ENCODE measurements at places on chromosomes 3 and 15.

DNA sequence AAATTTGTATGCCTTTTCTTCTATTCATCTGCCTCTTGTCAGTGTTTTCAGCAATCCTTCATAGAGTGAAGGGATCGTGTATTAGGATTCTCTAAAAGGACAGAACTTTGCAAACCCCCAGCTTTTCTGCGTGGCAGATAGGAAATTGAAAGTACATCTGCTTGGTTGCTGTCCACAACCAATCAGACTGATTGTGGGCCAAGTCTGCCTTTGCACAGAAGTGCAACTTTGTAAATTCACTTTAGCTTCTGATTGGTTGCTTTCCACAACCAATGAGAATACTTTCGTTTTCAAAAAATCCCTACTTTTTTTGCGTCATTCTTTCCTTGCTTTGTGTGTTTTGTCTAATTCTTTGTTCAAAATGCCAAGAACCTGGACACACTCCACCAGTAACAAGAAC is 847.4 kb downstream of the FHIT start:
- H3K36me3 ChIP-seq, result no peaks in the 10 kb centered on the region
- no peaks in the 10 kb centered on the region for H3K27me3 ChIP-seq
- DNase-seq, result no peak

DNA sequence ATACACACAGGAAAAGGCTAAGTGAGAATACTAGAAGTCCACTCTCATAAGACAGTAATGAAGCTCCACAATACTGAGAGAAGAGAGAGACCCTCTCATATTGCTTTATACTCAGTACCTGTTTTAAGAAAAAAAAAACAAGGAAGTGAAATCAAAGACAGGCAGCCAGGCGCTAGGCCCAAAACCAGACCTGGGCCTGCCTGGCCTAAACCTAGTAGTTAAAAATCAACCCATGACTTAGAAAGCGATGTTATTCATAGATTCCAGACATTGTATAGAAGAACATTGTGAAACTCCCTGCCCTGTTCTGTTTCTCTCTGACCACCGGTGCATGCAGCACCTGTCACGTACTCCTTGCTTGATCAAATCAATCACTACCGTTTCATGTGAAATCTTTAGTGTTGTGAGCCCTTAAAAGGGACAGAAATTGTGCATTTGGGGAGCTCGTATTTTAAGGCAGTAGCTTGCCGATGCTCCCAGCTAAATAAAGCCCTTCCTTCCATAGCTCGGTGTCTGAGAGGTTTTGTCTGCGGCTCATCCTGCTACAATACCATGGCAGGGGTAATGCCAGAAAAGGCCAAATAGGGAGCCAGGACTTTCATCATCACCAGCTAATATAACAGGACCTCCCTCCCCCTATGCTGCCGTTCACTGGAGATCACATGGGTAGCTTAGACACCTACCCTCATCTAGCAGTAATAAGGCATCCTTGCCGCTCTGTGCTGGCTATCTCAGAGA is 1294.1 kb downstream of the NSUN3 start:
- H3K4me1 ChIP-seq, result no peaks in the 10 kb centered on the region
- H3K27ac ChIP-seq, result no peak overlapping the region
- H3K36me3 ChIP-seq, result no peaks in the 10 kb centered on the region
- no peak overlapping the region for H3K4me3 ChIP-seq
- no peak for DNase-seq

DNA sequence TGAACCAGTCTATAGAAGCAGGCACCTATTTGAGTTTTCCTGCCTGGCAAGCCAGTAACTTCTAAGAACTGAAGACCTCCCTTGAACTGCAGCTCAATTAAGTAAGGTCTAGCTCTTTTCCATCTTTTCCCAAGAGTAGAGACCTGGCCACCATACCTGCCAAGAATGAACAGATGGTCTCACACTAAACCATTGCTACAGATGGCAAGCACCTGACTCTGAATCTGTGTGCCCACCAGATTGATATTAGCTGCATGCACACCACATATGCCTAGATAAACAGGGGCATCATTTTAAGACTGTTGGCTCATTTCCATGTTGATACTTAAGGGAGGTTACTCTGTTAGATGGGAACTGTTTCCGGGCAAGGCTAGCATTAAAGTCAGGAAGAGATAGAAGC is 34.8 kb upstream of the GSK3B start:
- H3K27me3 ChIP-seq, result no peaks in the 10 kb centered on the region
- DNase-seq, result no peak
- H3K36me3 ChIP-seq, result no peaks in the 10 kb centered on the region
- no peak overlapping the region for H3K4me3 ChIP-seq
- no peaks in the 10 kb centered on the region for H3K4me1 ChIP-seq

- no peaks in the 10 kb centered on the region for H3K36me3 ChIP-seq
- no peaks in the 10 kb centered on the region for H3K4me1 ChIP-seq
- H3K4me3 ChIP-seq, result no peak overlapping the region
- no peak for DNase-seq
These were observed 27.2 kb upstream of the PHLDB2 start for GRCh38 chr3:111831840-111832239.

GRCh38 chr3:153291059-153291685 is 129.1 kb downstream of the RAP2B start:
- H3K4me3 ChIP-seq, result no peak overlapping the region
- no peak overlapping the region for H3K27ac ChIP-seq
- no peaks in the 10 kb centered on the region for H3K27me3 ChIP-seq
- no peak for DNase-seq
- H3K4me1 ChIP-seq, result no peaks in the 10 kb centered on the region

DNA sequence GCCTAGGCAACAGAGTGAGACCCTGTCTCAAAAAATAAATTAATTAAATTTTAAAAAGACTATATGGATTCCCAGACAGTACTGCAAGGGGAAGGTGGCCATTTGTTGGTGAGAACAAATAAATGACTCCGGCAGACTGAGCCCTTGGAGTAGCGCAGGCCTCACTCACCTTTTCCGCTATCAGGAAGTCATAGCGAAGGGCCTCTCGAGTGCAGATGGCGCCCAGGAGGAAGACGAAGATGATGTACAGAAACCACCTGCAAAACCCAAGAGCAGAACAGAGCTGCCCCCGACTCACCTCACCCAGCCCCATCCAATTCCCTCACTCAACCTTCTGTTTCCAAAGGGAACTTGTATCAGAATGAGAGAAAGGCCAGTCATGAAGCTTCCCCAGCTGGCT is 62.8 kb upstream of the HEG1 start:
- no peak for DNase-seq
- no peak overlapping the region for H3K4me3 ChIP-seq
- no peaks in the 10 kb centered on the region for H3K27me3 ChIP-seq
- H3K27ac ChIP-seq, result no peak overlapping the region
- peaks cover 27% of the 10 kb centered on the region for H3K4me1 ChIP-seq

GRCh38 chr3:52069855-52070254 is 13.5 kb upstream of the DUSP7 start:
- no peaks in the 10 kb centered on the region for H3K4me1 ChIP-seq
- H3K27me3 ChIP-seq, result no peaks in the 10 kb centered on the region
- H3K36me3 ChIP-seq, result no peaks in the 10 kb centered on the region
- DNase-seq, result no peak
- H3K4me3 ChIP-seq, result no peak overlapping the region

- H3K4me1 ChIP-seq, result no peaks in the 10 kb centered on the region
- H3K27ac ChIP-seq, result no peak overlapping the region
- H3K36me3 ChIP-seq, result no peaks in the 10 kb centered on the region
- DNase-seq, result no peak
- no peaks in the 10 kb centered on the region for H3K27me3 ChIP-seq
These were observed 50.9 kb downstream of the FRMD5 start for GRCh38 chr15:44144184-44144583.

- H3K27me3 ChIP-seq, result no peaks in the 10 kb centered on the region
- DNase-seq, result peak; percentile 87
- peaks cover 5% of the 10 kb centered on the region for H3K4me1 ChIP-seq
- H3K27ac ChIP-seq, result no peak overlapping the region
- no peak overlapping the region for H3K4me3 ChIP-seq
These were observed 203.4 kb downstream of the ADAMTS9 start for GRCh38 chr3:64484289-64484992.

- no peak for DNase-seq
- H3K4me3 ChIP-seq, result no peak overlapping the region
- H3K36me3 ChIP-seq, result no peaks in the 10 kb centered on the region
- no peaks in the 10 kb centered on the region for H3K27me3 ChIP-seq
- no peak overlapping the region for H3K27ac ChIP-seq
These were observed 72.6 kb downstream of the CHST2 start for GRCh38 chr3:143192193-143192592.

DNA sequence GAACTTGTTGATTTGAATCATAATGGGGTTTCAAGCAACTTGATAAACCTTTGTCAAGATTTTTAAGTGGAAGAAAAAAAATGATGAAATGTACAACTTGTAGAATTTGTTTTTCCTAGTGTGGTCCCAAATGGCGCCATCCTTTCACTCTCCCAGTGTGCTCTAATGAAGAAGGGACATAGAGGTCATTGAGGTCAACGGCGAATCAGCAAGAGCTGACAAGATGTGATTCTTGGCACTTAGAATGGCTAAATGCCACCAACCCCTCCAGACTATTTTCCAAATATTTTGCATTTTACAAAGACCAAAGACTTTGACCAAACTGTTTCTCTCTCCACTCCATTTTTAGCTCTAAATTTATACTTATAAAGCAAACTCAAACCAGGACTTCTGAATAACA is 320.2 kb upstream of the MME start:
- no peaks in the 10 kb centered on the region for H3K36me3 ChIP-seq
- H3K4me3 ChIP-seq, result no peak overlapping the region
- no peaks in the 10 kb centered on the region for H3K27me3 ChIP-seq

DNA sequence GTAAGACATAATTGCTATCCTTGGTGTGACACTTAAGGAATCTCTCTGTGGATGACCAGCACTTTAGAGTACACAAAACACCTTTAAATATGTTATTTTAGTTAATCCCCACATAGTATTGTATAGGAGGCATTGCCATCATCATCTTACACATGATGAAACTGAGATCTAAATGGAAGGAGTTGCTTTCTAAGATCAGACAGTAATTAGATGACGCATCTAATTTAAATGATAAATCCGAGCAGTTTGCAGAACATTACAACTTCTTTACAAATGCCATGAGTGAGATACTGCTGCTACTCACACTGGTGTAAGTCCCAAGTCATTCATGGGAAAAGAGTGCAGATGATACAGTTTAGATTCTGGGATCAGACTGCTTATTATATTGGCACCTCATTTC is 431.9 kb downstream of the MFSD1 start:
- H3K27ac ChIP-seq, result no peak overlapping the region
- no peaks in the 10 kb centered on the region for H3K27me3 ChIP-seq
- no peaks in the 10 kb centered on the region for H3K36me3 ChIP-seq
- no peaks in the 10 kb centered on the region for H3K4me1 ChIP-seq

GRCh38 chr3:190552969-190553759 is 39.3 kb downstream of the IL1RAP start:
- DNase-seq, result no peak
- H3K27ac ChIP-seq, result no peak overlapping the region
- H3K4me3 ChIP-seq, result no peak overlapping the region
- H3K4me1 ChIP-seq, result no peaks in the 10 kb centered on the region
- H3K27me3 ChIP-seq, result no peaks in the 10 kb centered on the region

DNA sequence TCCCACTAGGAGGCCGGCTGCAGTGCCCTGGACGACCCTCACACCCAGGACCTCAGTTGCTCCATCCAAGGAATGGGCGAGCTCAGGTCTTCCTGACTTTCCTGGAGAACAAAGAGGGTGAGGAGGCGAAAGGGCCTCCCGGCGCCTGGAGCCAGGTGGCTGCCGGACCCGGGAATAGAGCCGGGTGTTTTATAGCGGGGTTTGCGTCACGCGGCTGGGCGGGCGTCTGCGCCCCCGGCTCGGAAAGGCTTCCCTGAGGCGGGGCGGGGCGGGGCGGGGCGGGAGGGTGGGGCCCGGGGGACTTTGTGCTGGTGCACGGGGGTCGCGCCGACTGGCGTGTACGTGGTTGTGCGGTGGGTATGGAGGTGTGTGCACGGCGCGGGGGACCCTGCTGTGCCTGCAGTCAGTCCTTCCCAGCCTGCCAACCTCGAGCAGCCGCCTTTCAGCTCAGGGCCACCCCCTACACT is 4.6 kb upstream of the PRKCD start:
- no peaks in the 10 kb centered on the region for H3K36me3 ChIP-seq
- H3K27ac ChIP-seq, result no peak overlapping the region
- peaks cover 7% of the 10 kb centered on the region for H3K4me1 ChIP-seq
- H3K4me3 ChIP-seq, result no peak overlapping the region

DNA sequence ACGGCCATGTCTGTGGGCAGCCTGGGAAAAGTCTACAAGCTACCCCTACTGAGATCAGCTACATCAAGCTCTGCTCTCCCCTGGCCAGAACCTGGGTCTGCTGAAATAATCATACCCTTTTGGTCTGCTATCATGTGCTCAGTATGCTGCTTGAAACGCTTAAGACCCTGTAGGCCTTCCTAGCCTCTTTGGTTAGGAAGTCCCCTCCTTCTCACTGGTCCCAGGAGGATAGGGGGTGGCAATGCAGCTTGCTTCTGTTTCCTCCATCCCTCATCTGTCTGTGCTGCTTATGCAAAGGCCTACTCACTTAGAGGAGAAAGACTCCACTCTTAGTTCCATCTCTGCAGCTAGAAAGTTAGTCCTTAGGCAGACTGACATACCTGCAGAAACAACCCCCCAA is 118.2 kb upstream of the RASGRP1 start:
- no peak overlapping the region for H3K27ac ChIP-seq
- DNase-seq, result no peak
- no peak overlapping the region for H3K4me3 ChIP-seq
- H3K27me3 ChIP-seq, result no peaks in the 10 kb centered on the region
- no peaks in the 10 kb centered on the region for H3K36me3 ChIP-seq

GRCh38 chr3:48993834-48994233 is 3.8 kb downstream of the P4HTM start:
- no peak overlapping the region for H3K27ac ChIP-seq

- no peak for DNase-seq
- H3K4me3 ChIP-seq, result peak overlapping the region; percentile 99
- H3K27ac ChIP-seq, result peak overlapping the region; percentile 93
- peaks cover 4% of the 10 kb centered on the region for H3K4me1 ChIP-seq
- H3K36me3 ChIP-seq, result no peaks in the 10 kb centered on the region
These were observed 829 bp downstream of the RNF7 start for GRCh38 chr3:141738891-141739363.

- no peaks in the 10 kb centered on the region for H3K4me1 ChIP-seq
- H3K36me3 ChIP-seq, result no peaks in the 10 kb centered on the region
- DNase-seq, result no peak
These were observed 365 bp downstream of the ZBED2 start for GRCh38 chr3:111594781-111595180.

Measured in ovary (tissue), 10 donors.